WTC11 (cell line): ENCODE measurements at places on chromosomes 12 and 14.

DNA sequence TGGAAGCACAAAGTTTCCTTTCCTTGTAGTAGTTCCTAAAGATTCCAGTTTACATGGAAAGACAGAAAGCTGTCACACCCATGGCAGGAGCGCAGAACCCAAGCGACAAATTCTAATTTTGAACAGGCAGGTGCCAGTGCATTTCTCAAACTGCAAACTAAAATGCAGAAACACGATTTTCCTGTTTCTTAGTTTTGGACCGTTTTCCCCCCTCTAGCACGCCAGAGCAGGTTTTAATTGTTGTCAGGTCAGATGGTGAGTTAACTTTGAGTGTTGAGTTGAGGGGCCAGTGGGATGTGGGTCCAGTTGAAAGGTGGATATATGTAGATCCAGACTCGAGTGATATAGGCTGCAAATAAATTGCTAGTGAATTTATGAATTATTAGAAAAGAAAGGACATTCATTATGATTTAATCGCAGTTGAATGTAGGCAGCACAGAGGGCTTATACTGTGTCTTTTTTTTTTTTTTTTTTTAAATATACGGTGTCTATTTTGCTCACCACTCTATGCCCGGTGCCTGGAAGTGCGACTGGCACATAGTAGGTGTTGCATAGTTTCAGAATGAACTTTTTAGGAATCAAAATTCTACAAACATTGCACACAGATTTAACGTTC, 909 bp upstream of the ETFBKMT start:
- DNase-seq, result no peak

GRCh38 chr12:95203487-95204030, 13.7 kb downstream of the FGD6 start:
- no peak for DNase-seq

DNA sequence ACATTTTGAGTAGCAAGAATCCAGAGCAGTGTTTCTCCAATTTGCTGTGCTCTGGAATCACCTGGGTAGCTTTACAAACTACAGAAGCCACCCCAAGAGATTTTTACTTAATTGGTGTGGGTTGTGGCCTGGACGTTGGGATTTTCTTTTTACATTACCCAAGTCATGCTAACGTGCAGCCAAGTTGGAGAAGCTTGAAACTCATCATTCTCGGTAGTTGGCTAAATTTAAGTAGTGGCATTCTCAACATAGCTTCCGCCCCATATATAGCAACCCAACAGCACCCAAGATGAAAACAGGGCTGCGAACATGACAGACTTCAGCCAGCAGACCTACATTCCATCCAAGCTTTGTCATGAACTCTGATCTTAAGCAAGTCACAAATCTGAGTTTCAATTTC, 25.0 kb downstream of the DAD1 start:
- no peak for DNase-seq

DNA sequence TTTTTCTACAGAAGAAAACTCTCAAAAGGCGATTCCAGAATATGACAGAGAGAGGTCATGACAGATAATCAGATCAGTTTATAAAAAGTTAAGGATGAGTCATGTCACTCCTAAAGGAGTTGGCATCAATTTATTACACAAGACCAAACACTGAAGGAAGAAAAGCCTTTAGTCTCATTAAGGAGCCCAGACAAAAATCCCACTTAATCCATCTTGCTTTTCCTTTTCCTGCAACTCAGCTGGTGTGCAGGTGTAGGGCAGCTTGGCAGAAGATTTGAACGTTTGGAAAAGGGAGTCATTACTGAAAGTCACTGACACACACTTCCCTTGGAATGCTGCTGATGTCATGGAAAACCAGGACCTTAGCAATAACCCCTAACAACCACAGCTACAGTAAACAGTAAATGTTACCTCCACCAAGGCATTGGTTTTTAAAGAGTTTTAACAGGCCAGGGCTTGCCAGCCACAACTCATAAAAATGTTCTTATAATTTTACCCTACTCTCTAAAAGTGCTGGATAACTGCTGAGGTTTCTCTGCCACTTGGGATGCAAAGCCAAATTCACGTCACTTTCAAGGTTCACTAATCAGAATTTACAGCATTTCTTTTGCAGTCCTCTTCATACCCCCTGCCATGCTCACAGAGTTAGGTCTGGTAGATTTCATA, 320.6 kb downstream of the RAD51B start:
- no peak for DNase-seq

DNA sequence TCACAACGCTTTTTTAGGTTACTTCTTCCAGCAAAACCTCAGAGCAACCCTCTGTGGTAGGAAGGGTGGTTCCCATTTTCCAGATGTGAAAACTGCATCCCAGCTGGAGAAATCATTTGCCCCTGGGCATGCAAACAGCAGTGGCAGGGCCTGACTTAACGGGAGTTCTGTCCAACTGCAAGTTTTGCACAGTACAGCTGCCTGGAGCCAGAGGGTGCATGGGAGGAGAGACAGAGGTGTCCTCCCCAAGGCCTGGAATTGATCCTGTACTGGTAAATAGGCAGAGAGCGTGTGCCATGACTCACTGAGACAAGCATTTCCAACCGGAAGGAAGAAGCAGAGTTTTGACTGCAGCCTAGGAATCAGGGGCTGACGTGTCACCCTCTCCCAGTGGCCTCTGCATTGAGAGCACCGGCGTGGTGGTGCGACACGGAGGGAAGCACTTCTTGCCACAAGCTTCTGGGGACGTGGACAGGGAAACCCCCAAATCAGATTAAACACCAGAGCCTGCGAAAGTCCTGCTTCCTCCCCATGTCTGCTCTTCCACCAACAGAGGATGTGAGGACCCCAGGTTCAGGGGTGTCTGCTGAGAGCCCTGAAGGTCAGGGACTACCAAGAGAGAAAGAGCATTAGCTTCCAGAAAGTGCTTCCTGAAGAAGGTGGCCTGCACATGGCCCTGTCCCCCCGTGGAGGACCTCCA, 19.0 kb upstream of the SERPINA4 start:
- DNase-seq, result no peak

- no peak for DNase-seq
Observed at GRCh38 chr12:74476234-74476633, 61.4 kb upstream of the ATXN7L3B start.

DNA sequence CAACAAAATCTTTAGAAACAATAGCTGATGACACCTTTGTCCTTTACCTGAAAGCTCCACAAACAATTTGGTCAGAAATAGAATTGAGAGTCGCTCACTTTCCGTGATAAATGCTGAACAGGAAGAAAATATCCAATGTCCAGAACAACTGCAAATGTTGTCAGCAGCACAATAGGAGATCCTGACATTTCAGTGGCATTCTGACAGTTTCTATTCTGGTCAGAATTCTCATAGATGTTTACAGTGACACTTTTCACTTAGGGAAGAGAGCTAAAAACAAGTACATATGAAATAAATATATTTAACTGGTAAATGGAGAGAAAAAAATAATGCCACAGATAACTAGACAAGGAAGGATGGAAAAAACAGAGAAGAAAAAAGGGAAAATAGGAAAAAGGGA, 39.1 kb downstream of the MAGOHB start:
- DNase-seq, result no peak
